ENCODE measurements at places on chromosomes 13 and 19. TPM values are rescaled to one million over a fixed set of nuclear protein-coding genes. Genes with fewer than 3 reads are reported as not detected.

DNA sequence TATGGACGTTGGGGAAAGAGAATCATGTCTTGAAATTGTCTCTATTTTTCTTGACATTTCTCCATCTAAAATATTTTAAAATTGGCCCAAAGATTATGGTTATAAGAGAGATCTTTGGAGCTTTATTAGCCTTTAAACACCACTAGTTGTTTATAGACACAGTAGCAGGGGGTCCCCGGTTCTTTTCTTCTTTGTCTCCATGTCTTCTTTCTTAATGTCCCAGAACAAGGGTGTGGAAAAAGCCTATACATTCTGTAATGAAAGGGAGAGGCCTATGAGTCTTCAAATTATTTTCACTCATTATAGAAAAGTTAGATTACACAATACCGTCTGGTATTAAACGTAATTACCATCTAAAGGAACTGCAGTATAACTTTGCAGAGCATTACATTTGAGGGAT lies 300.0 kb downstream of the NALCN start:
- DNase-seq, result no peak

DNA sequence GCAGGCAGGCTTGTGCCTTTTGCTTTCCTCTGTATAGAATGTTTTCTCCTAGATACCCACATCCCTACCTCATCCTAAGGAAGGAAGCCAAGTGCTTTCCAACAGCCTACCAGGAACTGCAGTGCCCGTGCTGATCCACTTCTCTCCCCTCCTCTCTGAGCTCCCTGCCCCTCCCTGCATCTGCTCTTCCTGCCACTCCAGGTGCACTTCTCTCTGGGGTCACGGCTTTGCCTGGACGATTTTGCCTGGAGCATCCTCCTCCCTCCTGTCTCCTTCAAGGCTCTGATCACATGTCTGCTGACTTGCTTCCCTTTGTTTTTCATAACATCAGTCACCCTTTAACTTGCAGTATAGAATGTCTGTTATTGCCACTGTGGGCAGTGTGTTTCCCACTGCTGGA lies 34.7 kb upstream of the IRS2 start:
- no peak for DNase-seq

DNA sequence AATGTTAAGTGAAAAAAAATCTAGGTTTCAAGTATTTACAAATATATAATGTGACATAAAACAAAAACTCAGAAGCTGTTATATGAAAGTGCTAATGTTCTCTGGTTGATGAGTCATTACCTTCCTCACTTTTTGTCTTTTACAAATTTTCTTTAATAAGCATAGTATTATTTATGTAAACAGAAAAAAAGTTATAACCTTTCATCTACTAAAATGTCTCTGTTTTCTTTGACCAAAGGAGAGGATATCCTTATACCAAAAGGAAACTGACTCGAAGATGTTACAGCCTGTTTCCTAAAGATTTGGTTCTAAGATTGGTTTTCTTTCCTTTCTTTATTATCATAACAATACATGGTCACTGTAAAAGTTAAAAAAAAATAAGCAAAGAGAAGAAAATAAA lies 38.0 kb downstream of the RCBTB2 start:
- DNase-seq, result no peak

DNA sequence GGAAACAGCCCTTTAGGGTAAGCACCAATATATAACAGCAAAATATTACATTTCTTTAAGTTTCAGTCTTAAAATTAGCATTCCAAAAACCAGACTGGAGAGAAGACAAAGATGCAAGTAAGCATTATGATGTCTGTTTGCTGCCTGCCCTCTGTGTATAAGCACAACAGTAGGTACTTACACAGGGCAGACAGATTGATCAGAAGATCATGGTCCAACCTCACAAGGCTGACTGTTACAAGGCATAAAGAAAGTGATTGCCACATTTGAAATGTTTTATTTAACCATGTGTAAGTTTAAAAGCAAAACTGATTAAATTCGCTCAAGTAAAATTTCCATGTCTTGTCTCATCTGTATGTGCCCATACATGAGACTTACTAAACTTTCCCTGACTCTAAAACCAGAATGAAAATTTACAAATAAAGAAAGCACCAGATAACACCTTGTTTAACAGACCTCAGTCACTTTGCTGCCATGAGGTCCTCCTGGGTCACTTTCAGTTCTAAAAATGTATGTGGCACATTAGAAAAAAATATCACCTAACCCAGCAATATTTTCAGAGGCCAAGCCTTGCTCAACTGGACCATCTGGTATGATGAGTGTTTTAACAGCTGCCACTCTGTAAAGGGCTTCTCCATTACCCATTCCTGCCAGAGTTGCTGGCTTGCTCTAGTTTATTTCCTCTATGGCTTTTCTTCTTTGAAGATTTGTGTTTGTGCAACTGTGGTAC lies 297.0 kb downstream of the RBM26 start:
- no peak for DNase-seq

The GPR4 gene
- total RNA-seq, result 0.57 TPM

The TMEM59L gene
- total RNA-seq, result 3.9 TPM

The ZNF497 gene
- total RNA-seq, result 2.1 TPM

The CRB3 gene
- total RNA-seq, result 0.20 TPM

The CEBPA gene
- total RNA-seq, result 6.5 TPM

The PLD3 gene
- 113 TPM for total RNA-seq
